ENCODE measurements at places on chromosomes 16 and 17.
A peak's percentile ranks its signal among the peaks of the same experiment; 100 is the strongest.

DNA sequence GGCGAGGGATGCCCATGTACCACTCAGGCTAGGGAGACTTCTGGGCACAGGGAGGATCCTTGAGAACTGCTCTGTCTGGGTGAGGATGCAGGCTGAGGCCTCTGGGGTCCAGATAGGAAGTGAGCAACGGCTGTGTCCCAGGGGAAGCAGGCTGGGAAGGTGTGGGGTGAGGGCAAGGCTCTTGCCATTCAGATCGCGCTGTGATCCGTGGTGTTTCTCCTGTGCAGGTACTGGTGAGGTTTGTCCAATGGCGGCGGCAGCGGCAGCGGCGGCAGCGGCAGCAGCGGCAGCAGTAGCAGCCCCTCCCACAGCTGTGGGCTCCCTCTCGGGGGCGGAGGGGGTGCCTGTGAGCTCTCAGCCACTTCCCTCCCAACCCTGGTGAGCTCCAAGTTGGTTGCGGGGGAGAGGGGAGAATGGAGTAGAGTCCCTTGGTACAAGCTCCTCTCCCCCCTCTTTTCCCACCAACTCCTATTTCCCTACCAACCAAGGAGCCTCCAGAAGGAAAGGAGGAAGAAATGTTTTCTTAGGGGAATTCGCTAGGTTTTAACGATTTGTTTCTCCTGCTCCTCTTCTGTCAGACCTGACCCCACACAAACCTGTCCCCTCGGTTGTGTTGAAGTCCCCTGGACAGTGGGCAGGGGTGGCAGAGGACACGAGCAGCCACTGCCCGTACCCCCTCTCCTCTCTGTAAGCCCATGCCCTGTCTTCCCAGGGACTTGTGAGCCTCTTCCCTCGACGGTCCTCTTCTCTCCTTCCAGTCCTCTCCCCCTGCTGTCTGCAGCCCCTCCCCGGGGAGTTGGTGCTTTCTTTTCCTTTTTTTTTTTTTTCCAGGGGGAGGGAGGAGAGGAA lies 1.9 kb upstream of the PRRT2 start:
- no peak for DNase-seq

DNA sequence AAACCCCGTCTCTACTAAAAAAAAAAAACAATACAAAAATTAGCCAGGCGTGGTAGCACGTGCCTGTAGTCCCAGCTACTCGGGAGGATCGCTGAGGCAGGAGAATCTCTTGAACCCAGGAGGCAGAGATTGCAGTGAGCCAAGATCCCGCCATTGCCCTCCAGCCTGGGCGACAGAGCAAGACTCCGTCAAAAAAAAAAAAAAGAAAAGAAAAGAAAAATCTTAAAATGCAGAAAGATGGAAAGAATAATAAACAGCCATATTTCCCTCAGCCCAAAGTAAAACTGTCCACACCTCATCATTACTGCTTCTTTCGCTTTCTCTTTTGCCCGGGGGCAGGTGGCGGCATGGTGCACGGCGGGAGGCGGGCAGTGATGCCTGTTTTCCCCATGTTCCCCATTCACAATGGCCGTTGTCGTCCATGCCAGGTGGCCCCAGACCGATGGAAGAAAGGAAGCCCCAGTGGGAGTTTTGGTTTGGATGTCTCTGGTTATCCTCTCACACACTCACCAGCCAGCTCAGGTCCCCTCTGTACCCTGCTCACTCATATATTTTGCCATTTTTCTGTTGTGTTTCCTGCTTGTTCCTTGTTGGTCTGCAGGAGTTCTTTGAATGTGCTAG lies 37.0 kb upstream of the PEMT start:
- no peak for DNase-seq

DNA sequence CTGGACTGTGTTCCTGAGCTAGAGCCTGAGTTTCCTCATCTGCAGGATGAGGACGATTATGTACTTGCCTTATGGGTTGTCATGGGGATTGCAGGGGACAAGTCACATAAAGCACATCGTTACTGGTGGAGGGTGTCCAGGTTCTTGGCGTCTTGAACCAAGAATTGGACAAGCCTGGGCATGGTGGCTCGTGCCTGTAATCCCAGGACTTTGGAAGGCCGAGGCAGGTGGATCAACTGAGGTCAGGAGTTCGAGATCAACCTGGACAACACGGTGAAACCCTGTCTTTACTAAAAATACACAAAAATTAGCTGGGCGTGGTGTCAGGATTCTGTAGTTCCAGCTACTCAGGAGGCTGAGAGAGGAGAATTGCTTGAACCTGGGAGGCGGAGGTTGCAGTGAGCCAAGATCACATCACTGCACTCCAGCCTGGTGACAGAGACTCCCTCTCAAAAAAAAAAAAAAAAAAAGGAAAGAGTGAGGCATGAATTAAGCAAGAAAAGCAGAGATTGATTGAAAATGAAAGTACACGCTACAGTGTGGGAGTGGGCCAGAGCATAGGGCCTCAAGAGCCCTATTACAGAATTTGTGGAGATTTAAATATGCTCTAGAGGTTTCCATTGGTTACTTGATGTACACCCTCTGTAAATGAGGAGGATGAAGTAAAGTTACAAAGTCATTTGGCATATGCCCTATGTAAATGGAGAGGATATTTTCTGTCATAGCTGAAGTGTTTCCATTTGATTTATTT lies 30.7 kb downstream of the ADGRG5 start:
- DNase-seq: no peak

DNA sequence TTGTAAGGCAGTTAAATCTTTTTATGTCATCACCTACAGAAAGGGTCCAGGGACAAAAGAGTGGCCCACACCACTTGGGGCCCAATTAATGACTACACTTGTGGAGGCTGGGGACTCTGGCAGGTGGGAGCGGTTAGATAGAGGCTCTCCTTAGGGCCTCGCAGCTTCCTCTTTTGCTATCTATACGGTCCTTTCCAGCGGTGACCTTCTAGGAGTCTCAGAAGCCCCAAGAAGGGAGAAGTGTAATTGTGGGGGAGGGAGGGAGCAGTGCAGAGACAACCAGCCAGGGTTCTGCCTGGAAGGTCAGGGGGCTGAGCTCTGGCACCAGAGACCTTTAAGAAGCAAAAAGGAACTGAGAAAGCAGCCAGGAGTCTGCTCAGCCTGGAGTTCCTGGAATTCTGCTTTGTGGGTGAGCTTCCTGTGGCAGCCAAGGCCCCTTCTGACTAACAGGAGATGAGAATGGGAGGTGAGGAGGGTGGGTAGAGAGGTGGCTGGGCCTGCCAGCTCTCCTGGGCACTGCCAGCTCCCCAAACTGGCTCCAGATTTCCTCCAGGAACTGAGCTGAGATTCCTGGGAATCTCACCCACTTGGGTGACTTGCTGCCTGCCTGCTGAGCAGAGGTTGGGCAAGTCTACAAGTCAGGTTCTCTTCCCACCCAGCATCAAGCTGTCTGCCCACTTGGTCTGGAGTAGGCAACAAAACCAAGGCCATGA lies 16.3 kb upstream of the MAP3K14 start:
- DNase-seq: no peak

GRCh38 chr16:85750827-85751697 lies at the start of gene C16orf74:
Gene C16orf74 (minus strand): TSS chr16:85751096. CDS start chr16:85735217, 15,879 bp downstream.
- no peak for DNase-seq

DNA sequence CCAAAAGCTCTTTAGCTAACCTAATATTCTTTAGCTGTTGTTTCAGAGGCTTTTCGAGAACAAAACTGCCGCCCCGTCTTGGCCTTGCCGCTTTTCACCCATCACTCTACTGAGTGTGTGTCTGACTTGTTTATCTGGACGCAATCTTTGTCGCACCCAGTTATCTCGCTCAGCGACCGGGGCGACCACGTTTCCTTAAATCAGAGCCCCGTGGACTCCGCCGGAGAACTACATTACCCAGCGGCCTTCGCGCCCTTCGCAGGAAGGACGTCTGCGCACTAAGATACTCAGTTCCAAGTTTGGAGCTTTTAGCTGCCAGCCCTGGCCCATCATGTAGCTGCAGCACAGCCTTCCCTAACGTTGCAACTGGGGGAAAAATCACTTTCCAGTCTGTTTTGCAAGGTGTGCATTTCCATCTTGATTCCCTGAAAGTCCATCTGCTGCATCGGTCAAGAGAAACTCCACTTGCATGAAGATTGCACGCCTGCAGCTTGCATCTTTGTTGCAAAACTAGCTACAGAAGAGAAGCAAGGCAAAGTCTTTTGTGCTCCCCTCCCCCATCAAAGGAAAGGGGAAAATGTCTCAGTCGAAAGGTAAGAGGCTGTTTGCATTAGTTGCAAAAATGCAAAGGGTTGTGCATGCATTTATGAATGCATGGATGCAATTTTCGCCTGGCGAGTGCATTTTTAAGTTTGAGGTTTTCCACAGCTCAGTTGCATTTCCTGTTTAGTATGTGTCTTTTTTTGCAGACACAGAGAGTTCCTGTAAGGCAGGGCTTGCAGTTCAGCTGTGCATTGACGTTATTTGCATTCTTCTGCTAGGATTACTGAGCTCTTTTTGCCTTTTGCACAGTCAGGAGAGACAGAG lies at the start of gene MAP2K6:
MAP2K6 (plus strand) TSS at position 290 of the 867 bp plus-strand sequence; CDS start at position 578, 288 bp downstream.
- peak; percentile 26 for DNase-seq

DNA sequence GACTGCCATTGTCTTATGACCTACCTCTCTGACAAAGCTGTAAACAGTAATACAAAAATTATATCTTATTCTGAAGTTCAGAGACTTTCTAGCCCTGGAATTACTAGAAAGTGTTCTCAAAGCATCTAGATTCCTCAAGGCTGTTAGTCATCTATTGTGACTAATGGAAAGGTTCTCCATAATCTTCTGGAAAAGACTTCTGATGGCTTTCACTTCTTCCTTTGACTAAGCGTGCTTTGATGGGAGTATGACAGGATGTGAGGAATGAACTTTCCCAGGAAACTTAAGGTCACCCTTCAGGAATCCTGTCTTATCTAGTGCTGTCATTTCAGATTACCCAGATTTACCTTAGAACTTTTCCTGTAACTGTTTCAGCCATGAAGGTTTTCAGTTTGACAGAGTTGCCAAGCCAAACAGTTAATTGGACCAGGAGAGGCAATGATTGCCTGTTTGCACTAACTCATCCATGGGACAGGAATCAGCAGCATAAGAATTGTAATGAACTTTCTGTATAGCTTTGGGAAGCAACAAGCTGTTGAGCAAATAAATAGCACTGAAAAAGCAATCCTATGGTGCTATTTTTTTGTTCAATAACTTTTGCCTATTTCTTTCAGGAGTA lies 43.5 kb downstream of the AP2B1 start:
- DNase-seq: peak; percentile 4

GRCh38 chr17:35087731-35088355 lies 24.3 kb upstream of the RFFL start:
- no peak for DNase-seq

- DNase-seq: no peak
Observed at GRCh38 chr17:65473363-65473762, 88.1 kb downstream of the AXIN2 start.

- DNase-seq: no peak
Observed at GRCh38 chr16:3651461-3652372, 2.8 kb upstream of the DNASE1 start.

- no peak for DNase-seq
Observed at GRCh38 chr16:17887963-17888362, 417.2 kb upstream of the XYLT1 start.

DNA sequence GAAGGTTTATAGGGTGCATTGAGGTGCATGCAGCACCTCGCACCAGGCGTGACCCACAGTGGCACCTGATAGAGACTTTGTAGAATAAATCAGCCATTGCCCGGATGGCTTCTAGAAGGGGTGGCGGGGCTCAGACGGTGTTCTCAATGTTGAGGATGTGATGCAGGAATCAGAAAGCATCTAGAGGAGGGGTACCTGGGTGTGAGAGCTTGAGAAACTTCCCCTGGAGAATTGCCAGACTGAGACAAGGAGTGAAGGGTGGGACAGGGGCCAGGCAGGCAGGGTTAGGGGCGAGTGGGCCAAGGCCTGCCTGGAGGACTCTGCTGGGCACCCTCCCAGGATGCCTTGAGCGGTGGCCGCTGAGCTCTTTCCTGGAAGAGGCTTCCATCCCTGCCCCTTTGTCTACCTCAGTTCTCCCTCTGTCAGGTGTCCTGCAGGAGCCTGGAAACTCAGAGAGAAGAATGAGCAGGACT lies 9.3 kb upstream of the ADGRG1 start:
- DNase-seq: no peak

GRCh38 chr16:68062910-68063393 lies 22.2 kb upstream of the NFATC3 start:
- no peak for DNase-seq

GRCh38 chr16:88969361-88969831 lies 7.6 kb downstream of the CBFA2T3 start:
- no peak for DNase-seq

GRCh38 chr17:1629504-1630310 lies 1.1 kb upstream of the SLC43A2 start:
- DNase-seq: no peak

DNA sequence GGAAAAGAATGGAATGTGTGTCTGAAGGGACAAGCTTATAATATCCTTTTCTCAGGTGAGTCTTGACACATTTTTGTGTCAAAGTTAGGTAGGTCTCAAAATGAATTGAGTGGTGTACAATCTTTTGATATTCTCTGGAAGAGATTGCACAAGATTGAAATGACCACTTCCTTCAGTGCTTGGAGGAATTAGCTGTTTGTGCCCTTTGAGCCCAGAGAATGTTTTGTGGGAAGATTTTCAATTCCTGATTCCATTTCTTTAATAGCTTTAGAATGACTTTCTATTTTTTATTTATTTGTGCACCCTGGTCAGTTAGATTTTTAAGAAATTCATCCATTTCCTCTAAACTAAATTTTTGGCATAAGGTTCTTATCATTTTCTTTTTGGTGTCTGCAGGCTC lies 1.6 kb upstream of the CCL13 start:
- no peak for DNase-seq

GRCh38 chr16:81143921-81144471 lies 47.8 kb upstream of the GCSH start:
- DNase-seq: no peak

DNA sequence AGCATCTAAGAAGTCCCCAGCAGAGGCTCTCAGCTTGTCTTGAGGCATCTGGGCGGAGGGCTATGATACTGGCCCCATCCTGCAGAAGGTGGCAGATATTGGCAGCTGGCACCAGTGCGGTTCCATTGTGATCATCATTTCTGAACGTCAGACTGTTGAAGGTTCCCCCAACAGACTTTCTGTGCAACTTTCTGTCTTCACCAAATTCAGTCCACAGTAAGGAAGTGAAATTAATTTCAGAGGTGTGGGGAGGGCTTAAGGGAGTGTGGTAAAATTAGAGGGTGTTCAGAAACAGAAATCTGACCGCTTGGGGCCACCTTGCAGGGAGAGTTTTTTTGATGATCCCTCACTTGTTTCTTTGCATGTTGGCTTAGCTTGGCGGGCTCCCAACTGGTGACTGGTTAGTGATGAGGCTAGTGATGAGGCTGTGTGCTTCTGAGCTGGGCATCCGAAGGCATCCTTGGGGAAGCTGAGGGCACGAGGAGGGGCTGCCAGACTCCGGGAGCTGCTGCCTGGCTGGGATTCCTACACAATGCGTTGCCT lies at the start of gene CIITA:
CIITA (plus strand) TSS at position 404 of the 543 bp plus-strand sequence; CDS start at position 533, 129 bp downstream.
- DNase-seq: peak; percentile 80

GRCh38 chr16:19185510-19185851 lies 17.4 kb downstream of the SYT17 start:
- no peak for DNase-seq

DNA sequence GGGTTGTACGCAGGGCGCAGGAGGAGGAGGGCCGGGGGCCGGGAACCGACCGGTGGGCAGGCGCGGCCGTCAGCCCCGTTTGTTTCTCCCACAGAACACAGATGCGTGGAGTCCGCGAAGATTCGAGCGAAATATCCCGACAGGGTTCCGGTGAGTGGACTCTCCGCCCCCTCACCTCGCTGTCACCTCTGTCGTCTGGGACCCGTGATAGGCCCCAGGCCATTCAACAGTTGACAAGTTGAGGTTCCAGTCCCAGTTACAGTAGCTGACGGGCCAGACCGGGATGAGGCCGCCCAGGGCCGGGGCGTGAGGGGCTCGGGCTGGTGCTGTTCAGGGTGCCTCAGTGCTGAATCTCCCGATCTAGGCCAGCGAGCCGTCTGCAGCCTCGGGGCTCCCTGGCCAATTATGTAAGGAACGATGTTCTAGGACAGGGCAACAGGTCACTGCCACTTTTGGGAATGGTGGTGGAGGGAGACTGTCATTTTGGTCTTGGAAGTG lies 628 bp downstream of the GABARAPL2 start:
- no peak for DNase-seq
